ENCODE measurements at places on chromosomes 7 and 10. TPM values are rescaled to one million over a fixed set of nuclear protein-coding genes. Genes with fewer than 3 reads are reported as not detected.

Gene C10orf71
- polyA plus RNA-seq, result 0.24 TPM

Gene C10orf53
- not detected for polyA plus RNA-seq

Gene DPP6
- 52.7 TPM for polyA plus RNA-seq

- DNase-seq, result no peak
These were observed 4.6 kb downstream of the NKX2-3 start for GRCh38 chr10:99537086-99537988.

DNA sequence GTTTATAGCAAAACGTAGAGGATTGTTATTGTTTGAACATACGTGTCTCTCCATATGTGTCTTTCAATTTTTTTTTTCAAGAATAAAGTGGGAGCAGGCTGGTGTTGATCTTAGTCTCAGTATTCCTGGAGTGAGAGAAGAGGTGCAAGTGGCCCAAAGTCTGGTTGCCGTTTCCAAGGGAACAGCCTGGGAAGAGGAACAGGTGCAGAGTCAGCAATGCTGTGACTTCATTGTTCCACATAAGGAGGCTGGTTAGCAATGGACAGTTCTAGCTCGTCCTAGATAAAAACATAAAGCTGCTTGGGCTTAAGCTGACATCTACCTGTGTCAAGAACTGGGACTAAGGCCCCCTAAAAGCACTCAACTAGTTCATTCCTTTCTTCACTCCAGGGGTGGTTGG is 626.6 kb upstream of the TPK1 start:
- DNase-seq, result no peak

- DNase-seq, result no peak
These were observed 28.1 kb upstream of the FAM20C start for GRCh38 chr7:163971-164881.

GRCh38 chr7:69739931-69740431 is 141.7 kb downstream of the AUTS2 start:
- no peak for DNase-seq

- no peak for DNase-seq
These were observed 42.6 kb downstream of the GPR37 start for GRCh38 chr7:124723012-124723411.

DNA sequence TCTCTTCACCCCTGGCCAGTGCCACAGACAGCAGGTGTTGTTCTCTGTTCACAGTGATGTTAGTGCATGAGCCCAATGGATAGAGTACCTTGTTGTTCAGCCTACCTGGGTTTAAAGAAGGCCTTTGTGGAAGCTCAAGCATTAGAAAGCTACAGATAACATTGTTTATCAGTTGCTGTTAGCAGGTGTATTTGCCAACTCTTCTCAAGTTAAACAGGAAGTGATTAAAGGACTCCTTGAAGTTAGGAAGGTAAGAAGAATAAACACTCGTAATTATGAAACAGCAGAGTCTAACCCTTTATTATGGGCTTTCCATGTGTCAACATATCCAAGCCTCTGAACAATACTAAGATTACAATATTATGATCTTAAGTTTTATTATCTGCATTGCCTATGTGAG is 25.9 kb downstream of the RGR start:
- no peak for DNase-seq

Measured in left renal pelvis (tissue), 4 donors.